ENCODE measurements at places on chromosomes 3 and 15.

GRCh38 chr3:104385421-104385820 is 981.3 kb upstream of the ALCAM start:
- DNase-seq = no peak

DNA sequence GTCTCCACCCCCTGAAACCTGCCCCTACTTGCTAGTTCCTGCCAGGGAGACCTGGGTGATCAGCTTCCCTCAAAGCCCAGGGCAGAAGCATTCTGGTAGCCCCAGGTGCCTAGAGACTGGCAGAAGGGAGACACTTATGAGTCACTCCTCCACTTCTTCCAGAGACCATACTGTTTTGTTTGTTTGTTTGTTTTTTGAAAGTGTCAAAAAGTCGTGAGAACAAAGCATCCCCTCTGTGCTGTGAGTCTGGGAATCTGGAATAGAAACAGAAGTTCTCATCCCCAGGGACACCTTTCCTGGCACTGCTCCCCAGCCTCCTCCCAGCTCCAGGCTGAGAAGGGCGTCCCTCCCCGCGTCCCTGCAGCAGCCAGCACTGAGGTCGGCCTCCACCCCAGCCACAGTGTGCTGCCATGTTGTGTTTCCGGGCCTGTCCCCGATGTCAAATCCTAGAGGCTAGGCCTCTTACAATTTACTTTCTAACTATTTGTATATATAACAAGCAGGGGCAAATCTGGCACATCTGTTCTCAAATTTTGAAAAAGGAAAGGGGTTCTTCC is 573.0 kb downstream of the RBMS3 start:
- no peak for DNase-seq

DNA sequence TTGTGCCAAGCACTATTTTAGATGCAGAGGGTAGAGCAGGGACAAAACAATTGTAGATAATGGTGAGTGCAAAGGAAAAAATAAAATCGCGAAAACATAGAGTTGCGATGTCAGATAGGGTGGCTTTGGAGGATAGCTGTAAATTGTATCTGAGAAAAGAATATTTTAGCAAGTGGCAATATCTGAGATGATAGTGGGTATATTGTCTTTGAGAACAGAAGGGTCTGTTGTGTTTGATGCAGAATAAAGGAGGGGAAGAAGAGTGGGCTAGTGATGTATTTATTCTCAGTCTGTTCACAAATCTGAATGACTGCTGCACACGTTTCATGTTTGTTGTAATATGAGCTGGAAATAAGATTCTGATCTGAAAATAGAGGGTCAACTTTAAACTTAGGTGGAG is 396.8 kb downstream of the CADM2 start:
- no peak for DNase-seq

DNA sequence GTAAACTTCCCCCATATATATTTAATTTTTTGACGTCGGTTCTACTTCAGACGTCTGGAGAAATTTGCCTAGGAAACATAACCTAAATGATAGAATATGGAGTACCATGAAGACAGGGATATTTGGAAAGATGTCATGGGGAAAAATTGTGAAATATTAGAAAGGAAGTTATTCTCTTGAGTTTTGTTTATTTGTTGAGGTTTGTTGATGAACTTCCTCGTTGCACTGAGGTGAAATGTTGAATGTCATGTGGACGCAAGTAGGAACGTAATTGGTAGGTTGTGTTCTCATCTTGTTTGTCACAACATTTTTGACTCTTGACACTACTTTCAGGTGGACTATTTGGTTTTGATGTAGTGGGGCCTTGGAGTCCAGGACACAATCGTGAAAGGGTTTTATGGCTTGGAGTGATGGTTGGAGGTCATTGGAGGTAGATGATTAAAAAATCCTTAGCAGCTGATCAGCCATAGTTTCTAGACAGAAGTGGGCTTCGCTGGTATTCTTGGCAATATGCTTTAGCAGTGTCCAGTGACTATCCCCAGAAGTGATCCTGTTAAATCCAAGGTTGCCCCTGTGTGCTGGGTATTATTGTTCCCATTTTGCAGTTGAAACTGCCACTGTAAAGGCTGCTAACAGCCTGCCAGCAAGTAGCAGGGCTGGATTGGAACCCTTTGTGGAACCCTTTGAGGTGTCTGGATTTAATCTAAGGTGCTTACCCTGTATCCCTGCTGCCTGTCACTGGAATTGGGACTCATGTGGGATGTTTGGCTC is 1.5 kb downstream of the ABHD5 start:
- no peak for DNase-seq

DNA sequence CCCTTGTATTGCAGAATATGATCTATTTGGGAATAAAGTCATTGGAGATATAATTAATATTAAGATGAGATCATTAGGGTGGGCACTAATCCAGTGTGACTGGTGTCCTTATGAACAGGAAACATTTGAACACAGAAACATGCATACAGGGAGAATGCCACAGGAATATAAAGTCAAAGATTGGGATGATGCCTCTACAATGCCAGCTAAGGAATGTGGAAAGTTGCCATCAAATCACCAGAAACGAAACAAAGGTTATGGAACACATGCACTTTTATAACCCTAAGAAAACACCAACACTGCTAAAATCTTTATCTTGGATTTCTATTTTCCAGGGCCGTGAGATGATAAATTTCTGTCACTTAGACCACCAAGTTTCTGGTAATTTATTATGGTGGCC is 442.4 kb upstream of the BCHE start:
- no peak for DNase-seq

DNA sequence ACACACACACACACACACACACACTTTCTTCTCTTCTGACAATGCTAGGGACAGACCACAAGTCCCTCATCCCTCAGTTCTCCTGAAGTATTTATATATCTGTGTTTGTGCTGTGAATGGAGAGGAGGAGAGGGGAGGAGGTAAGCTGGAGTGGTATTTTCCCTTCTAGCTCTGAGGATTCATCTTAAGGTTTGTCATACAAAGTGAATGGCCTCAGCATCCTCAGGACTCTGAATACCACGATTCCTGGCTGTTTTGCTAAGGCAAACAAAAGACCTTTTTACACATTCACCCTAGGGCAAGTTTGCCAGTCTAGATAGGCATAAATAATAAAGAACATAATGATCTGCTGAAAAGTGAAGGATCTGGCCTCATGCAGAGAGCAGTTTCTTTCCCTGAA is 65.7 kb upstream of the CHMP2B start:
- no peak for DNase-seq

DNA sequence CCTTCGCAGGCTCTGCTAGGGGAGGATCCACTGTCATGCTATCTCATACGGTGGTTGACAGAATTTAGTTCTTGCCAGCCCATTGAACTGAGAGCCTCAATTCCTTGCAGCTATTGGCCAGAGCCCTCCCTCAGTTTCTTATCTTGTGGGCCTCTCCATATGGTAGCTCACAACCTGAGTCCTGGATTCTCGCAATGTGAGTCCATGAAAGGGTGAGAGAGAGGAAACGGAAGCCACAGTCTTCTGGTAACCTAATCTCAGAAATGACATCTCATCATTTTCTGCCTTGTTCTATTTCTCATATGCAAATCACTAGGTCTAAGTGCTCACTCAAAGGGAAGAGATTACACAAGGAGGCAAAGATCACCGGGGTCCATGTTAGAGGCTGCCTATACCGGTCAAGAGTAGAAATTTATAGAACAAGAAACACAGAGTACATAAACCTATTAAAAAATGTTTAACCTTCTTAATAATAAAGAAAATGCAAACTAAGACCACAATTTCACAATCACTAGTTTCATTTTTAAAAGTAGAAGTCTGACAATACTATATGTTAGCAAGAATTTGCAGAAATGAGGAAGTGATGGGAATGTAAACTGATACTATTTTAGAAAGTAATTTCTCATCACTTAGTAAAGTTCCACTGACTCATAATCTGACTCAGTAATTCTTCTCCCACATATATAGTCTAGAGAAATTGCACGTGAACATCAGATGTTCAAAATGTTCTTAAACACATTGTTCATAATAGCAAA is 378.4 kb upstream of the AGTR1 start:
- peak; percentile 62 for DNase-seq

DNA sequence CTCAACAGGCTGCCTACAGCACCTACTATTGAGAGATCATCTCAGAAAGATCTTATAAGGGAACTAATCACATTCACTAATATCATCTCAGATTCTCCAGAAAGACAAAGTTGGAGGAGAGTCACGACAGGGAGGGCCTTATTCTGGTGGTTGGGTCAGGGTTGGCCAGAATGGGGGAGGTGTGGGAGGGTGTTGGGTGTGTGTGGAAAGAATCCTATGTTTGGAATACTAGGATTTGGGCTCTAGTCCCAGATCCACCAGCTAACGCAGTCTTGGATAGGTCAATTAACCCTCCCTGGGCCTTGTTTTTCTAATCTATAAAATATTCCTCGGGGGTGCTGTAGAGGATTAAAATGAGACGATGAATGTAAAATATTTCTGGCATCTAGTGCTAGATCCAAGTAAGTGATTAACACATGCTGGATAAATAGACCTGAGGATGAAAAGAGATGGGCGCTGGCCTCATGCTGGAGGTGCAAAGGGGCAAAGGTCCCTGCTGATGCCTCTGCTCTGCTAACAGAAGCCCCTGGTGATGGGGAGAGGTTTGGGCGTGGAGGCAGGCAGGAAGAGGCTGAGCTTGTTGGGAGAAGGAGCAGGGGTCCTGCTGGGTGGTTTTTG is 67.6 kb upstream of the ETV5 start:
- DNase-seq = no peak

Data from fibroblast of skin of left biceps (primary cell).